ENCODE measurements at places on chromosomes 6 and 20. TPM values are rescaled to one million over a fixed set of nuclear protein-coding genes. Genes with fewer than 3 reads are reported as not detected.

The HLA-DQA1 gene
- not detected for total RNA-seq

The THBS2 gene
- total RNA-seq, result 0.05 TPM

The SPATS1 gene
- total RNA-seq, result not detected

The RBM24 gene
- total RNA-seq, result 5.3 TPM

The NOX3 gene
- not detected for total RNA-seq

The FOXC1 gene
- 6.4 TPM for total RNA-seq

The EYA2 gene
- 2.0 TPM for total RNA-seq

The RHAG gene
- total RNA-seq, result not detected

The SMOC2 gene
- 0.03 TPM for total RNA-seq

The VSTM2L gene
- 27.9 TPM for total RNA-seq

The TRIM26 gene
- total RNA-seq, result 25.6 TPM

The AFG1L gene
- 1.6 TPM for total RNA-seq

The MUCL3 gene
- 0.10 TPM for total RNA-seq

The CFB gene
- 3.0 TPM for total RNA-seq

The RUNX2 gene
- total RNA-seq, result 1.4 TPM

The LAMP5 gene
- 0.08 TPM for total RNA-seq

The ARG1 gene
- total RNA-seq, result not detected

The ARHGAP40 gene
- not detected for total RNA-seq

The RNGTT gene
- 6.7 TPM for total RNA-seq

The SLC32A1 gene
- not detected for total RNA-seq

The RIMS4 gene
- 2.0 TPM for total RNA-seq

The MAS1 gene
- total RNA-seq, result not detected

The CLVS2 gene
- total RNA-seq, result 0.13 TPM

The ENPP1 gene
- total RNA-seq, result 1.0 TPM

The CHRNA4 gene
- 0.38 TPM for total RNA-seq

The DPPA5 gene
- total RNA-seq, result not detected

The MYB gene
- total RNA-seq, result 0.64 TPM

The OR2J2 gene
- total RNA-seq, result not detected

The OPN5 gene
- not detected for total RNA-seq

The SYNDIG1 gene
- total RNA-seq, result 1.4 TPM

The PPIL6 gene
- total RNA-seq, result 3.4 TPM

The MUC22 gene
- total RNA-seq, result 0.02 TPM

The BPI gene
- not detected for total RNA-seq

The ADGB gene
- not detected for total RNA-seq

The RAB44 gene
- total RNA-seq, result 0.03 TPM

The HLA-E gene
- 58.6 TPM for total RNA-seq

The SLC35D3 gene
- total RNA-seq, result not detected

The FIG4 gene
- total RNA-seq, result 4.0 TPM

The MPIG6B gene
- not detected for total RNA-seq

The RPS21 gene
- total RNA-seq, result 3,068 TPM

The ECT2L gene
- total RNA-seq, result not detected

The MMP24 gene
- 26.7 TPM for total RNA-seq

The COL12A1 gene
- total RNA-seq, result 3.9 TPM

The GPR6 gene
- total RNA-seq, result not detected

The ZC2HC1B gene
- total RNA-seq, result not detected

The RIPOR3 gene
- 0.02 TPM for total RNA-seq

The SLA2 gene
- total RNA-seq, result 0.13 TPM

The COMMD7 gene
- 53.4 TPM for total RNA-seq

The PDYN gene
- not detected for total RNA-seq

The CCDC170 gene
- 0.06 TPM for total RNA-seq

The SLC22A1 gene
- 2.0 TPM for total RNA-seq

The FRK gene
- 1.0 TPM for total RNA-seq

The MARCKS gene
- 11.1 TPM for total RNA-seq

The POM121L2 gene
- total RNA-seq, result not detected

Data from A549 treated with AZD2906 at 1 μM for 4 hours (cell line).